ENCODE measurements at places on chromosomes 11 and 22.

- DNase-seq, result no peak
Measured at GRCh38 chr11:25350899-25351803, 854.3 kb downstream of the LUZP2 start.

DNA sequence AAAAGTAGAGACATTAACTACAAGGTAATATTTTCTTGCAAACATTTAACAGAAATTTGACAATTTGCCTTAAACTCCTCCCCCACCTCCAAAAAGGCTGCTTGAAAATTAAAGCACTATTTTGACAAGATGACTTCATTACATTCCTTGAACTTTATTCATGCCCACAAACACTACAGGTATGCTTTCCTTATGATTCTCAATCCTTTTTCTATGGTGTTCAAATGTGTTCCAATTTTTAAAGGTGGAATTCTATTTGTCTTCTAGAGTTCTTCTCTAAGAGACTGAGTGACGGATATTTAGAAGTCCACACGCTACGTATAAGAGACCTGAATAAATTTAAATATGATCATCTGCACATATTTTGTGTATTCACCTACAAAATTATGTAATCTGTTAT, 69.4 kb downstream of the MRTFA start:
- DNase-seq, result no peak

GRCh38 chr11:128894685-128895084, 3.5 kb downstream of the KCNJ5 start:
- DNase-seq, result no peak

GRCh38 chr11:117449111-117449693, 121.5 kb downstream of the CEP164 start:
- DNase-seq, result no peak

DNA sequence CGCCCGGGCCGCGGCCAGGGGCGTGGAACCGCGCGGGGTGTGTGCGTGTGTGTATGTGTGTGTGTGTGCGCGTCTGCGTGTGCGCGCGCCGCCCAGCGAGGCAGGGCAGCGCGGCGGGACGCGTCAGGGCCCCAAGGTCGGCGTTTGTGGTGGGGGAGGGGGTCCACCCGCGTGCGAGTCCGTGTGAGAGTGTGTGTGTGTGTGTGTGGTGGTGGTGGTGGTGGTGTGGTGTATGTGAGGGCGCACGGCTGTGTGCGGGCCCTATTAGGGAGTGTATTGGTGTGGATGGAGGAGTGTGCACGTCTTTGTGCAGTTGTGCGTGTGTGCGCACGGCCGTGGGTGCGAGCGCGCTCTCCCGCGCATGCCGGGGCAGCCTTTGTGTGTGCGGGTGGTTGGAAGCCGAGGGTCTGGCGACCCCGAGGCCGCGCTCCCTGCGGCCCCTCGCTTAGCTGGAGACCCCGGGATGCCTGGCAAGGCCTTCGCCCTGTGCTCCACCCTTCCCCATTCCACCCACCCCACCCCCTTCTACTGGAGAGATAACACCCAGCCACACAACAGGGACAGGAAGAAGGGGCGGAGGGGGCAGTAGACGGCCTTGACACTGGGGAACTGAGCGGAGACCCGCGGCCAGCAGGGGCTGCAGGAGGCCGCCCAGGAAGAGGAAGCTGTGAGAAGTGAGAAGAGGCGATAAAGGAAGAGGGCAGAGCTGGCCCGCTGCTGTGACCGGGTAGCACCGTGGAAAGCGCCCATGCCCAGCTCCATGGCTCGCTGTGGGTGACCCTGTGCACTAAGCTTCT, 528 bp upstream of the ARRB1 start:
- no peak for DNase-seq

DNA sequence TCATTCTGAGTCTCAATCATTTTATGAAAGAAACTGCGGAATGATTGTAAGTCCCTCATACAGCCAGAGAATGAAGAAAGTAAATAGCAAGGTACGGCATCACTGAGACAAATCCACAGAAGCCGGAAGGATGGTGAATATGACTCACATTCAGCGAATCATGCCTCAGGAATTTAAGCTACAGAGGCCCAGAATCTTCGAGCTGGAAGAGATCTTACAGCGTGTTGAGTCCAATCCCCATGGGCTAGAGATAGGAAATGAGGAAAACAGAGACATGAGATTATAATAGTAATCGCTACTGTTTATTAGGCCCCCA, 173.2 kb downstream of the KIF18A start:
- no peak for DNase-seq

- no peak for DNase-seq
Measured at GRCh38 chr11:77084581-77085191, 17.9 kb downstream of the CAPN5 start.

GRCh38 chr11:65954771-65955170, 6.8 kb upstream of the SART1 start:
- DNase-seq, result no peak

DNA sequence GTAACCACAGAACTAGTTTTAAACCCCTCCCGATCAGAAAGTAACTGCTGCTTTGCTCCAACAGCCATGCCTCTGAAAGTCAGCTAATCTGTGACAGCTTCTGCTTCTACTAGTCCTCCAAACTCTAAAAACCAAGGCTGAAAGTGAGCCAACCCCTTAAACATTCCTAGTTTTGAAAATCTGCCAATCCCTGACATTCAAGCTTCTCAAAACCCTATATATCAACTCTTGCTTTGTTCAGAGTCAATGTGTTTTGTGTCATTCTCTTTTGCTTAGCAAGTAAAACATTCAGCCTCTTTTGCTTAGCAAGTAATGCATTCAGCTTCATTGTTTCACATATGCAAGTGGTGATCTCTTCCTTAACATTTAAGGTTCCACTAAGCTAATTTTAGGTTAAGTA, 56.9 kb downstream of the ATG16L2 start:
- no peak for DNase-seq

- DNase-seq, result peak; percentile 31
Measured at GRCh38 chr11:86592659-86593451, 79.6 kb downstream of the ME3 start.

- DNase-seq, result peak; percentile 36
Measured at GRCh38 chr11:68213135-68213515, at the start of gene KMT5B. Gene KMT5B (minus strand): TSS chr11:68213296. CDS start chr11:68190076, 23,220 bp downstream.

GRCh38 chr11:22199243-22199642, 6.4 kb downstream of the ANO5 start:
- no peak for DNase-seq

DNA sequence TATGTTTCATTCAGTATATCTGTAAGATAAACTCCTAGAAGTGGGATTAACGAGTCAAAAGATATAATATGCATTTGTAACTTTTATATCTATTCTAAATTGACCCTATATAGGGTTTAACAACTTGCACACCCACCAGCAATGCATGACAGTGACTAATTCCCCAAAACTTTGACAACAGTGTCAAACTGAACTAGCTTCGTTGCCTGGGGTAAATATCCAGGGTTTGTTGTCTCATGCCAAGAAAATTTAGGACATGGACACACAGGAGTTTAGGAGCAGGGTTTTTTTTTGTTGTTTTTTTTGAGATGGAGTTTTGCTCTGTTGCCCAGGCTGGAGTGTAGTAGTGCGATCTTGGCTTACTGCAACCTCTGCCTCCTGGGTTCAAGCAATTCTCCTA, 5.1 kb downstream of the SNU13 start:
- no peak for DNase-seq

GRCh38 chr11:125375146-125375545, 120.9 kb downstream of the FEZ1 start:
- DNase-seq, result no peak

- no peak for DNase-seq
Measured at GRCh38 chr11:50394017-50394416, 361.3 kb downstream of the OR4C45 start.

DNA sequence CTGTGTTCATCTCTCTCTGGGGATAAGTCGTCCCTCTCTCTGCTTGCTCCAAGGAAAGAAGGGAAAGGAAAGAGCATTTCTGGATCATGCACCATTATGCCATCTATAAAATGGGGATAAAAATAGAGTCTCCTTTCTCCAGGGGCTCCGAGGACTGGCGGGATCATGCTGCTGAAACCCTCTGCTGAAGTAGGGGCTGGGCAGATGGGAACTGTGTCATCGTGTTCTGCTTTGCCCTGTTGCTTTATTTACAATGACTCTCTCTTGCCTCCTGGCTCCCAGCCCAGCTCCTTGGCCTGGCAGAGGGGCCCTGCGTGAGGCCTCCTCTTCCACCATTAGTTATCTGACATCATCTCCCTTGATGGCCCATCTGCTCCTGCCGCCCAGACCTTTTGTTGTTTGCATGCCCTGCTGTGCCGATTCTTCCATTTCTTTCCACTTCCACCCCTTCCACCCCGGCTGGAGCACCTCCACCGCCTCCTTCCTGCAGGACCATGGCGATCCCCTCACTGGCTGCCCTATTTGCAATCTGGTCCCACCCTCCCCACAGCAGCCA, 200.9 kb downstream of the MYO18B start:
- no peak for DNase-seq

GRCh38 chr11:118238929-118239328, 13.2 kb downstream of the MPZL3 start:
- DNase-seq, result no peak

- DNase-seq, result peak; percentile 17
Measured at GRCh38 chr11:110092111-110092514, 1.1 kb upstream of the ZC3H12C start.

DNA sequence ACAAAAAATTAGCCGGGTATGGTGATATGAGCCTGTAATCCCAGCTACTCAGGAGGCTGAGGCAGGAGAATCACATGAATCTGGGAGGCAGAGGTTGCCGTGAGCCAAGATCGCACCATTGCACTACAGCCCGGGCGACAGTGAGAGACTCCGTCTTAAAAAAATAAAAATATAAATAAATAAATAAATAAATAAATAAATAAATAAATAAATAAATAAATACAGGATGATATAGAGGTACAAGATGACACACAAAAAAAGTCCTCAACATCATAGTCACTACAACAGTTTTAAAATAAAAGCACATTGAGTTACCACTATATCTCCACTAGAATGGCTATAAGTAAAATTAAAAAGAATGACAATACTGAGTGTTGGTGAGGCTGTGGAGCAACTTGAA, 97.8 kb downstream of the ALX4 start:
- DNase-seq, result no peak

DNA sequence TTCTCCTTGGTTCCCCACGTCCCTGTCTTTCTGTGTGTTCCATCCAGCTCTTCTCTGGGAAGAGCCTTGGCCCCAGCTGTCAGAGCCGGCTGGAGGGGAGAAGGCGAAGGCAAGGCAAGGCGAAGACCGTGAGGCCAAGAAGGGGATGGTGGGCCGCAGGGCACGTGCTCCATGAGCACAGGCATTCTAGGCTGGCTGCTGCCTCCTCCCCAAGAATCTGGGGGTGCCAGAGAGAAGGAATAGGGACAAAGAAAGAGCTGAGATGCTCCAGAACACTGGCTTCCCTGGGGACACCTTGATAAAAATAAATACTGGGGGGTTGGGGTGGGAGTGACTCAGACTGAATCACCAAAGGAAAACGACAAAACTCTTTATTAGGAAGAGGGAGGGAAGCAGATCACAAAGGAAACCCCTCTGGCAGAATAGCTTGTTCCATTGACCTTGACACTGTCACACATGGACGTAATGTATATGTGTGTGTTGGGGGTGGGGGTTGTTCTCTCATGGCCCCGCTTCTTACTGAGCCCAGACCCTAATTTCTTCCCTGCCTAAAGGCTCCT, 52.5 kb downstream of the NECTIN1 start:
- DNase-seq, result no peak

GRCh38 chr11:30228323-30228884, 2.4 kb upstream of the FSHB start:
- DNase-seq, result no peak

DNA sequence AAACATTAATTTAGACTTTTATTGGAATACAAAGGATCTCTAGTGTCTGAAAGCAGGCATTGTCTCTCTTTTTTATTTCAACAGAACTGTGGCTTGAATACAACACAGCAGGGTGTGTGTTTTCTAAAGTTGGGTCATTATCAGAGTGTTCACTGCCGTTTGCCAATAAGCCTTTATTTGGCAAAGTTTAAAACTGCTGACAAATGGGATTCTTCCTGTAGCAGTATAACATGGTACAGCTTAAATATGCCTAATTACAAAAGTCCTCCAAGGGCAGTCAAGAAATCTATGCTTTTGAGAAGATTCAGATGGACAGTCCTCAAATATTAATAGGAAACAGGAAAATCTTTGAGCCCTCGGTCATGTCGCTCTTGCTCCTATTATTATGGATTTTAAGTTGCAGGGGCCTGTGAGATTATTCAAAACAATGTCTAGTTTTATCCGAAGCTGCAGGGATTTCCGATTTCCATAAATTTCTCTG, 199.9 kb downstream of the MAML2 start:
- no peak for DNase-seq

- no peak for DNase-seq
Measured at GRCh38 chr11:12064954-12065280, 45.5 kb upstream of the MICAL2 start.

- DNase-seq, result no peak
Measured at GRCh38 chr22:24068377-24068680, 57.2 kb downstream of the CABIN1 start.

DNA sequence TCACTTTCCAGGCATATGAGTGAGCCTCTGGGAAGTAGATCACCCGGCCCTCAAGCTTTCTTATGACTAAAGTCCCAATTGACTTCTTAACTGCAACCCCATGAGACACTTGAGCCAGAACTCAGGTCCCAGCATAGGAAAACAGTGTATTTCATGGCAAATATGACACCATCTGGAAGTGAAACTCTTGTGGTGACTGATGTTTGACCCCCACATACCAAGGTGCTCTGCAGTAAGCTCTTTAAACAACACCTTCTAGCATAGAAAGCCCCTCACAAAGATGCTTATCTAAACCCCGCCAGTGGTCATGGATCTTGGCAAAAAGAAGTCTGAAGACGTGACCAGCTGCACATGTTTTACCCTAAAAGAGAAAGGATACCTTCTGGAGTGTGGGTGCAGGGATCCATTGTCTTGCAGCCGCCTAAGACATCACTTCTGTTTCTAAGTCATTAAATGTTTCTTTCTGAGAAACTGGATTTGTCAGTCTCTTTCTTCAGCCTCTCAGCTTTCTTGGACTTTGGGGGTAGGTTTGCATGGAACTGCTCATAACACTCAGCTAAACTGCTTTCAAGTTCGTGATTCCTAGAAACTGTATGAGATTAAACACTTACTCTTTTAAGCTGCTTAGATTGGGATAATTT, 7.4 kb upstream of the PELI3 start:
- DNase-seq, result no peak

DNA sequence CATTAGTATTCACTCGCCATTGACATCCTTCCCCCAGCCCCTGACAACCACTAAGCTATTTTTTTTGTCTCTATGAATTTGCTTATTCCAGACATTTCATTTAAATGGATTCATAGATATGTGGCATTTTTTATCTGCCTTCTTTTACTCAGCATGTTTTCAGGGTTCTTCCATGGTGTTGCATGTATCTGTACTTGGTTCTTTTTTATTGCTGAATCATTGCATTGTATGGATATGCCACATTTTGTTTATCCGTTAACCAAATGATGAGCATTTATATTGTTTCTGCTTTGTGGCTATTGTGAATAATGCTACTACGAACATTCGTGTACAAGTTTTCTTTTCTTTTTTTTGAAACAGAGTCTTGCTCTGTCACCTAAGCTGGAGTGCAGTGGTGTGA, 5.9 kb downstream of the METTL15 start:
- no peak for DNase-seq

- DNase-seq, result peak; percentile 59
Measured at GRCh38 chr22:35299217-35299672, 449 bp upstream of the TOM1 start.

GRCh38 chr22:25795478-25795877, 53.5 kb downstream of the MYO18B start:
- no peak for DNase-seq

- DNase-seq, result no peak
Measured at GRCh38 chr11:63816166-63816565, 2.9 kb downstream of the SPINDOC start.

Data from HEK293T (cell line).